ENCODE measurements at places on chromosomes 6 and 20.
A peak's percentile ranks its signal among the peaks of the same experiment; 100 is the strongest.

DNA sequence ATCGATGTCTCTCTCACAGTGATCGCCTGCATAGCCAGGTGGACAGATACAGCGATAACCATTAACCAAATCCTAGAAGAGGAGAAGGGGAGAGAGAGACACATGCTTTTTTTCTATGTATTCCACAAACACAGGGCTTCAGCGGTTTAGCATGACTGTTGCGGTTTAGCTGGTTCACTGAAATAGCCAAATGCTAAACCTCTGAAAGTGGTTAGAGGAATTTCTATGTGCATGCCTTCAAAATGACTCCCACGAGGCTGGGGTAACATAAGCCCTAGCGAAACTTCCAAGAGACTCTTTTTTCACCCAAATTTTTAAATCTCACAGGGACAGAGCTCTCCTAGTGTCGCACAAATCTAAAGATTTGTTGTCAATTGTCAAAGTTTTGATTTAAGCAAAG is 25.1 kb downstream of the JAG1 start:
- no peak for DNase-seq

DNA sequence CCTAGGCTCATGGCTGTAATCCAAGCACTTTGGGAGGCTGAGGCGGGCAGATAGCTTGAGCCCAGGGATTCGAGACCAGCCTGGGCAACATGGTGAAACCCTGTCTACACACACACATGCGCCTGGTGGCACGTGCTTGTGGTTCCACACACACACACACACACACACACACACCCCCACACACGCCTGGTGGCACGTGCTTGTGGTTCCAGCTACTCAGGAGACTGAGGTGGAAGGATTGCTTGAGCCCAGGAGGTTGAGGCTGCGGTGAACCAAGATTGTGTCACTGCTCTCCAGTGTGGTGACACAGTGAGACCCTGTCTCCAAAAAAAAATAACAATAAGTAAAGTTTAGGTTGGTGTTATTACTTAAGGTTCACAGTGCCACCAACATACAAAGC is 165.8 kb downstream of the ZFAND3 start:
- DNase-seq, result no peak

- no peak for DNase-seq
Measured at GRCh38 chr6:37024656-37025337, 19.3 kb downstream of the FGD2 start.

DNA sequence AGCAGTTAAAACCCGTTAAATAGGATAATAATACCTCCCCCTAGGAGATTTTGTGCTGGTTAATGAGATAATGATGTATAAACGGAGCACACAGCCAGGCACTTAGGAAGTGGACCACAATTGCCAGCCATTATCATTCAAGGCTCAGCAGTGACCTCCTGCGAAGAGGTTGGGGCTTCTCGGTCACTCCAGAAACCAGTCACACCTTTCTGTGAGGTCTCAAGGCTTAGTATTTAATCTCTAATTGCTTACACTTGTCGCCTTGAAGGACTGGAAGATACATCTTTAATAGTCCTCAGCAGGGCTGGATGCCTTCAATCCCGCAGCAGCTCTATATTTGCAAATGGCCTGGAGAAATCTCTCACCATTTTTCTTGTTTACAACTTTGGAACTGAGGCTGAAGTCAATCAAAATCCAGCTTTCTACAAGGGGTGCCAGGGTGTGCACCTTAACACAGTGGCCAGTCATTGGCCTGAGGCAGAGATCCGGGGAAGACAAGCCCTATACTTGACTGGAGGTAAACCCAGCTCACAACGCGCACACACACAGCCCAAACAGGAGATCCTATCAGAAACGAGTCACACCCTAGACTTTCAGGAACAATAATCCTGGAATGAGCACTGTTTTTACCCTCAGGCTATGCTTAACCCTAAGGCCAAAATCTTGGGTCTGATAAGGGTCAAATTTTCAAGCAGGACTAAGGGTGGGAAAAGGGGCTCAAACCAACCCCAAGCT is 1.2 kb downstream of the POU5F1 start:
- no peak for DNase-seq

DNA sequence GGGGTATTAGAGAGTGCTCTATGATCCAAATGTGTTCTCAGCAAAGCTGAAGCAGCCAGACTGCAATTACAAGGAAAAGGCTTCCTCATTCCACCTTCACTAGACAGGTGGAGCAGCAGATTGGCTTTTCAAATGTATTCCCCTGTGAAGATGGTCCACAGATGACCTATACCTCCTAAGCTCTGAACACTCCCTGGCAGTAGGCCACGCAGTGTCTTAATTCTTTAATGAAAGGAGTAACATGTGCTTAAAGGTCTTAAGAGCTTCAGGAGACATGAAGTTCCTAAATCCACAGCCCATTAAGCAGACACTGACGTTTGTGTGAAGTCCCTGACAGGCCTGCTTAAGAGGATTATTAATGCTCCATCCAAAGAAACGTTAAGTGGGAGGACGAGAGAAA is 138.9 kb upstream of the NUP153 start:
- no peak for DNase-seq

- no peak for DNase-seq
Measured at GRCh38 chr20:11315525-11315924, 602.2 kb upstream of the BTBD3 start.

DNA sequence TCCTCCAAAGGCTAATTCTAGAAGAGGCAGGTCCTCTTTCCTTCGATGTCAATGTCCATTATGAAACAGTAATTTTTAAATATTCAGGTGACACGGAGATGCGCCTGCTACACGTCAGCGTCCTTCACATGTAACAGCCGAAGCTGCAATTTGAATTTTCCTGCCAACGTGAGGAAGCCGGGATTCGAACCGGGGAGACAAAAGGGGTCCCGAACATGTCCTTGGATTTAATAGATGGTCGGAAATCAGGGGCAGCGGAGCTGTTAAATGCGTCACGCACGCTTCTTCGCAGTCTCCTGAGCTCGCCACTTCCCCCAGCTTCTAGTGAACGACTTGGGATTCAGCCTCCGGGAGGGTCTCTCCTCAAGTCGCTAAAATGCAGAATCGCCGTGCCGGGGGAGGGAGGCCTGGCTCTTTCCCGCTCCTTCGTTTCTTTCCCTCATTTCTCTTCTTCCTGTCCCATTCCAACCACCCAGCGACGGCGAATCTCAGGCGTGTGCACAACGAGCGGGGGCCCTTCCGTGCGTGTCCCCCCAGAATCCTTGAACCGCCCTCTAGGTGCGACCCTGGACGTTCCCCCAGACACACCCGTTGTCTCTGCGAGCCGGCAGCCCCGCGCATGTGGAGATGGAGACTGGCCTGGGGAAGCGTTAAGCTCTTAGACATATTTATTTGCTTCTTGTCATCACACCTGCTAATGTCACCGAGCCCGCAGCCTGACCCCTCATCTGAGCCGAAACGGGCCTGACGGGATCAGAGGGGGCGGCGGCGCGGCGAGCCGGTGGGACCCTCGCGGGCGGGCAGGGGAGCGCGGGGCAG is 1.3 kb upstream of the FOXC1 start:
- DNase-seq, result no peak

DNA sequence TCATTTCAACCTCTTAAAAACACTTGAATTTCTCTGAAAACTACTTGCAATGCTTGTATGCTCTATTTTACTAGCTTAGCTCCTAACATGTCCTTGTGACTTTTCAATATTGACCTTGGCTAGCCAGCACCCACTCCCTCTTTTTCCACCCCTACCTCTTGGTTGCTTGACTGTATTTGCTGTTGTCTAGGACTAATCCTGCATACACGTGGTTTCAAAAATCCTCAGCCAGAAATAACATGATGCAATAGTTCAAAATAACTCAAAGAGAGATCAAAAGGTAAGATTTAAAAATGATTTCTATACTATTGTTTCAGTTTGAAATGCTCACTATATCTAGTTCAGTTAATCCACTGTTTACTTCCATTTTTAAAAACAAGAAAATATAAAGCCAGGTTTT is 102.3 kb upstream of the TBX18 start:
- DNase-seq, result no peak

GRCh38 chr20:309306-309840 is 12.0 kb downstream of the ZCCHC3 start:
- no peak for DNase-seq

DNA sequence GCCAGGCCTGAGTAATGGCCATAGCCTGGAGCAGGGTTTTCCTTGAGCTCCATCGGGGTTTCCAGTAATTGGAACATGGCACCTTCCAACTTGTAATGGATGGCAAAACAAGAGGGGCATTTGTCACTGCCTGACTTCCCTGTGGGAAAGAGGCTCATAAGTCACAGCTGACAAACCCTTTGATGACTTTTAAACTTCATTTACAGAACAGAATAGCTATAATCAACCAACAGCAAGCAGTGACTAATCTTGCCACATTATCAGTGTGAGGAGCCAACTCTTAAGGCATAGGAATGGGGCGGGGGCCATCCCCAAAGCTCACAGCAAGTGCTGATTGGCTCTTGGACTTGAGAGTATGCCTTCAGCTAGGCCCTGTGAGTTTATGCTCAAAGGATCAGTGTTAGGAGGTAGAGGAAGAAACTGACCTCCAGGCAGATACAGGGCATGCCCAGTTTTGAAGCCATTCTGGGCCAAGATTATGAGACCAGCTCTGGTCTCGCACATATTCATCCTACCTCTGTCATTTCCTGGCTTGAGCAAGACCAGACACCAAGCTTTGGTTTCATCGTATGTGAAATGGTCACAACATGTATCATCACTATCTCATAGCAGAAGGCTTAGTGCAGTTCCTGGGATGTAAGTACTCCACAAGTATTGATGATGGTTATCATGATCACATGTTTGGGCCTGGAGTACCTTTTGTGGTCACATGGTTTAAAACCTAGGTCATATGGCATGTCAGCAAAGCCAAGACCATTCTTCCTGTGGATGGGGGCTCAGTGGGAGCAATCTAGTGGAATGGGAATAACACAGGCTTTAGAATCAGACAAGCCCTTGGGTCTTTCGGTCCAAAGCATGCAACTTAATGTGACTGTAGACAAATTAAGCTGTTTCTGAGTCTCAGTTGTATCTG is 49.2 kb downstream of the EIF2S2 start:
- DNase-seq, result no peak

- DNase-seq, result peak; percentile 47
Measured at GRCh38 chr6:157982563-157983405, 1.1 kb downstream of the SYNJ2 start.

- peak; percentile 60 for DNase-seq
Measured at GRCh38 chr6:15264902-15265761, 19.3 kb downstream of the JARID2 start.

GRCh38 chr6:130862370-130862769 is 35.2 kb downstream of the SMLR1 start:
- no peak for DNase-seq

- DNase-seq, result peak; percentile 52
Measured at GRCh38 chr20:36606158-36607066, 833 bp downstream of the RAB5IF start.

DNA sequence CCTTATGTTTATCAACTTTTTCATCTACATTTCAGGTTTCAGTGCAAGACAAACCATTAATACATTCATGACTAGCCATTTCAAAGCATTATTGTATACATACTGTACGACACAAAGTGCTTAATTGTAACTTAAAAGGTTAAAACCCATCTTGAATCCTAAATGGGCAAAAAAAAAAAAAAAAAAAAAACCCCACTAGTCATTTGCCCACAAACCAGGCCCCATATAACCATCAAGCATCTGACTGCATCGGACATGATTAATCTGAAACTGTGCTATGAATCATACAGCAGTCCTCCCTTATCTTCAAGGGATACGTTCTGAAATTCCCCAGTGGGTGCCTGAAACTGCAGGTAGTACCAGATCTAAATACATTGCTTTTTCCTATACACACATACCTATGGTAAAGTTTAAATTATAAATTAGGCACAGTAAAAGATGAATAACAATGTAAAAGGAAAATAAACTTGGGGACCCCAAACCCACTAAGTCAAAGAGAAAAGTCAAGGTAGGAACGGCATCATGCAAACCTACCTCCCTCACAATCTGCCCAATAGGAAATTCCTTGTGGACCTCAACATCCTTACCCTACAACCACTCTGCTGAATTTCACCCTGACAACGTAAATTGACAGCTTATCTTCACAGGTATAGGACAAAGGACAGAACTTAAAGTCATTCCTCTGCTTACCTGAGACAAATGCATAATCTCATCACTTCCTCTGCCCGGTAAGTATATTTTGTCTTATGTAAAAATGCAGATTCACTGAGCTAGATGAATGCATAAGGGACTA is 14.3 kb downstream of the B4GALT5 start:
- DNase-seq, result no peak

- no peak for DNase-seq
Measured at GRCh38 chr6:24888715-24889370, 46.9 kb downstream of the RIPOR2 start.
